ENCODE measurements at places on chromosomes 13 and 19.
A peak's percentile ranks its signal among the peaks of the same experiment; 100 is the strongest.

GRCh38 chr13:31485183-31485582, 254.1 kb upstream of the RXFP2 start:
- no peak for DNase-seq

- DNase-seq, result peak; percentile 69
Measured at GRCh38 chr13:51584731-51585672, 740 bp downstream of the WDFY2 start.

GRCh38 chr13:34414616-34415015, 527.5 kb upstream of the NBEA start:
- DNase-seq, result no peak

DNA sequence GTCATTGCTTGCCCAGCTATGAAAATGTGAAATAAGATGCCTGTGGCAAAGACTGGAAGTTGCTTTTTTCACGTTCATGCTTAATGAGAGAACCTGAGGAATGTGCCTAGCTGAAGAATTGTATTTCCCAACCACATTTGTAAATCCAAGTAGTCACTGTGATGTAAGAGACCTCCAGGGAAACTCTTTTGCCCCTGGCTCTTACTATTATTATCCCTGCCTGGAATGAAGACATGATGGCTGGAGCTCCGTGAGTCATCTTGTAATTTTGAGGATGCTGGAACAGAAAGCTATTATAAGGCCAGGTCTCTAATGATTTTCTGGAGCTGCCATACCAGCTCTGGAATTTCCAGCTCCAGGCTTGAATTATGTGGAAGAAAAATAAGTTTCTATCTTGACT, 894.3 kb downstream of the DIAPH3 start:
- no peak for DNase-seq

DNA sequence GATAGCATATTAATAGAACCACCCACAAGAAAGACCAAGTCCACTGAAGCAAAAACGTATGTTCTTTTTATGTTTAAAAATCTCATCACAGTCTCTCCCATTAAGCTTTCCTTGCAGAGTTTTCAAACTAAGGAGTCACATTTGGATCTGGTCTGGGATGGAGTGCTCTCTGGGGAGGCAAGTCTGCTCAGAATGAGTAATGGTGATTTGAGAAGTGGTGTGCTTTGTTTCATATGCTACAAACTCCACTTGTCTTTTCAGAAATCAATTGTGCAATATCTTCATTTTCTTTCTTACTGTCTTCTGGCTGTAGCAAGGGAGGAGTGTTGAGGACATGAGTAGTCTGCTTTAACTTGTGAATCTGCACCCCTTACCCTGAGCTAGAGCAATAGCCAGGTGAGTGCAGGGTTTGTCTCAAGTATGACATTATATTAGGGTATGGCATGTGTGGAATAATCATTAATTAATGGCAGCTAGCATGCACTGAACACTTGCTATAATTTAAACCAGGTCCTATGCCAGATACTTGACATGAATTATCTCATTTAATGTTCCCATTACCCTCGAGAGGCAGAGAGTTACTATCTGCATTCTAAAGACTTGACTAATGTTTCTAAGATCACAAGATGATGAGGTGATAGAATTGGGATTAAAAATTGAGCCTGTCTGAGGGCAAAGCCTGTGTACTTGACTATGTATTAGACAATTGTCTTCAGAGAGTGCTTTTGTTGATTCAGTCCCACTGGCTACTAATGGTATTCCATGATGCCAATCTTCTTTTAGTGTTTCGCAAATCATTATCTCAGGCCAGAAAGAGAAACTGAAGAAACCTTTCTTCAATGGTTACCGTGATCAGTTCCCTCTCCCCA, 171.8 kb downstream of the GPC6 start:
- DNase-seq, result no peak
